ENCODE measurements at places on chromosomes 6 and 20.

DNA sequence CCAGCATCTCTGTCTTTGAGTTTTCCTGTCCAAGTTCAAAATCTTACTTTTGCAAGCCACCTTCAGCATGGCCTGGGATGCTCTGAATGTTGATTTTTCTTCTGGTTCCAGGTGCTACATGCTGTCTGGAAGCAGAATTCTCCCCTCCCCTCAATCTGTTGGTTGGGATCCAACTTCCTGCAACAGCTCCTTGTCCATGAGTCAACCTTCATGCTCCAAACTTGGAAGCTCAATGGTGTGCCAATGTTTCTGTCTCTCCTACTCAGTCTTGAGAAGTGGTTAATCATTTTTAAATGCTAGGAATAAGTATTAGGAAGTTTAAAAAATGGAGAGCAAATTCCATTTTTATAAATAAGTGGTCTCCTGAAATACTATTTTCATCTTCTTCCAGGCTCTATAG is 33.2 kb upstream of the PLEKHG1 start:
- DNase-seq: no peak
- H3K4me3 ChIP-seq: no peak overlapping the region
- no peaks in the 10 kb centered on the region for H3K4me1 ChIP-seq
- no peaks in the 10 kb centered on the region for H3K36me3 ChIP-seq

DNA sequence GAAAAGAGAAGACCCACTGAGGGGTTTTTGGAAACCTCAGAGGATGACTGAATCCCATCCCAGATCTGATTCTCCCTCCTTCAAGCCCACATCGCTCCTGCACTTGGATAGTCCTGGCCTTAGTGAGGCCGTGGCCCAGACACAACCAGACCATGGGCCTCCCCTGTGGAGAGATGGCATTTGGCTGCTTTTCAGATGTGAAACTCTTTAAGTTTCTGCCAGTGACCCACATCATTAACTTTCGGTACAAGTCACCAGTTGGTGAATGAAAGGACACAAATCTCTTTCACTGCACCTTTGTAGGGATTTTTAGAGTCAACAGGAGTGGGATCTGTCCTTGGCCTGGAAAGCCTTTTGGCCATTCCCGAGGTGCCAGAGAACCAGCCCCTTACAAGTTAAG is 116.6 kb downstream of the SASH1 start:
- H3K4me1 ChIP-seq: peaks cover 3% of the 10 kb centered on the region
- H3K27ac ChIP-seq: no peak overlapping the region
- no peaks in the 10 kb centered on the region for H3K27me3 ChIP-seq
- H3K36me3 ChIP-seq: no peaks in the 10 kb centered on the region

GRCh38 chr20:5511930-5512329 is 195.2 kb upstream of the PROKR2 start:
- H3K4me1 ChIP-seq: no peaks in the 10 kb centered on the region
- no peaks in the 10 kb centered on the region for H3K36me3 ChIP-seq
- no peak overlapping the region for H3K4me3 ChIP-seq

GRCh38 chr20:19688031-19688806 is 69.8 kb upstream of the RIN2 start:
- H3K27me3 ChIP-seq: no peaks in the 10 kb centered on the region
- H3K4me1 ChIP-seq: peaks cover 2% of the 10 kb centered on the region
- peaks cover 7% of the 10 kb centered on the region for H3K36me3 ChIP-seq
- no peak overlapping the region for H3K27ac ChIP-seq
- no peak overlapping the region for H3K4me3 ChIP-seq

DNA sequence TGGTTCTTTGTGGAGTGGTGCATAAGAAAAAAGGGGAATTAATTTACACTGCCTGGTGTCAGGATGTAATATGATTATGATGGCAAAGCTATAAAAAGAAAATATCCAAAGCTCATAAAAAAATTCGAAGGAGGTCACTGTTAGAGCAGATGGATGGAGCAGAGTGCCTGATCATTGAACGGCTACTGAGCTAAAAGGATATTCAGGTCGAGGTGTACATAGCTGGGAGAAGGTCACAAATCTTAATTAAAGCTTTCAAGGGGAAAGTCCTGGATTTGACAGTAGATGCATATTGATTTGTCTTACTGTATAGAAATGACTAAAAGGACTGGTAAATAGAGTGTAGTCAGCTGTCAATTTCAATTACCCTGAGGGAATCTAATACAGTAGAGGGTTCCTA is 84.4 kb downstream of the PKIB start:
- H3K4me3 ChIP-seq: no peak overlapping the region
- peaks cover 14% of the 10 kb centered on the region for H3K4me1 ChIP-seq
- H3K27me3 ChIP-seq: no peaks in the 10 kb centered on the region
- DNase-seq: no peak
- H3K27ac ChIP-seq: no peak overlapping the region
- no peaks in the 10 kb centered on the region for H3K36me3 ChIP-seq

Data from endodermal cell (in vitro differentiated cells).